DMS79 (cell line): ENCODE measurements at places on chromosomes 3 and 15.

DNA sequence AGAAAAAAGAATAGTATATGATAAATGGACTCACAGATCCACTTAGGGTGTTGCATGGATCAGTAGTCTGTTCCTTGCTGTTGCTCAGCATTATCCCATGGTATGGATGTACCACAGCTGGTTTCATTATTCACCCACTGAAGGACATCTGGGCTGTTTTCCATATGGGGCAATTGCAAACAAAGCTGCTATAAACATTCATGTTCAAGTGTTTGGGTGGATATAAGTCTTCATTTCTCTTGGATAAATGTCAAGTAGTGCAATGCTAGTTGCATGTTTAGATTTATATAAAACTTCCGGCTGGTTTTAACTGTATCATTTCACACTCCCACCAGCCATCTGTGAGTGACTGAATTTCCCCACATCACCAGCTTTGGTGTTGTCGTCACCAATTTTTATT is 137.7 kb downstream of the ASB7 start:
- no peak for DNase-seq

GRCh38 chr3:110393941-110394340 is 677.7 kb upstream of the NECTIN3 start:
- no peak for DNase-seq

- peak; percentile 58 for DNase-seq
Measured at GRCh38 chr3:124032311-124032880, 40.5 kb upstream of the ROPN1 start.

GRCh38 chr3:45776611-45777010 is 19.7 kb downstream of the SLC6A20 start:
- peak; percentile 77 for DNase-seq

- no peak for DNase-seq
Measured at GRCh38 chr3:108297647-108298046, 1.3 kb downstream of the HHLA2 start.

DNA sequence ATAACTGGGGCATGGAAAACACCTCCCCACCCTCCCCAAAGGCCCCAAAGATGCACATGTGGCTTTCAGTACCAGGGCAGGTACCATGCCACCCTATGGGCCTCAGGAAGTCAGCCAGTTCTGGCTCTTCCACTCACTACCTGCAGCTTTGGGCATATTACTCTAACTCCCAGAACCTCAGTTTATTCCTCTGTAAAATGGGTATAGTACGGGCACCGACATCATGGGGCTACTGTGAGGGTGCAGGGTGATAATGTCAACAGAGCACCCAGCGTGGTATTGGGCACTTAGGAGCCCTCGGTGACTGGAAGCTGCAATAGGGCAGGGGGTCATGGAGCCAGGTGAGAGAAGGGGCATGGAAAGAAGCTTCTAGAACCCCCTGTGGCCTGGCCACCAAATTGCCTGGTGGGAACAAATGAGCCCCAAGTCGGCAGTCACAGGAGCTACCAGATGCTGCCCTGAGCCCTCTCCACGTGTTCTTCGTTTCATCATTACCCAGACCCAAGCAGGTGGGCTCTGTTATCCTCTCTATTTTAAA is 512.1 kb downstream of the SHQ1 start:
- no peak for DNase-seq

- DNase-seq = no peak
Measured at GRCh38 chr3:14126017-14126886, 1.4 kb downstream of the TMEM43 start.

DNA sequence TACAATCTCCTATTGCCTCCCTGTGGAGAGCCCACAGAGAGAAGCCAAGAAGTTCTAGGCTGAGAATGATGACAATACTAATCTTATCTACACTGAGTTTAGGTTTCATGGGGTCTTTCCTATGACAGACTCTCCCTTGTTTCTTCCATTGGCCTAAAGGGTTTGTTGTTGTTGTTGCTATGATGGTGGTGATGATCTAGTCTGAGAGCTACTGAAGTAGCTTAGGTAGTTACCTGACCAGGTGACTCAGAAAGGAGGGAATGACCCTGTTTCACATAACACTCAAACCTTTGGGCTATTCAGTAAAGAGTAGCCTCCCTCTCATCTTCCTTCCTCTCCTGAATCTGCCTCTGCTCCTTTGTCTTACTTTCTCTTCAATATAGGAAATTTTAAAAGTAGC is 170.2 kb downstream of the GMNC start:
- DNase-seq = no peak

GRCh38 chr3:8183627-8184026 is 318.0 kb upstream of the LMCD1 start:
- no peak for DNase-seq

DNA sequence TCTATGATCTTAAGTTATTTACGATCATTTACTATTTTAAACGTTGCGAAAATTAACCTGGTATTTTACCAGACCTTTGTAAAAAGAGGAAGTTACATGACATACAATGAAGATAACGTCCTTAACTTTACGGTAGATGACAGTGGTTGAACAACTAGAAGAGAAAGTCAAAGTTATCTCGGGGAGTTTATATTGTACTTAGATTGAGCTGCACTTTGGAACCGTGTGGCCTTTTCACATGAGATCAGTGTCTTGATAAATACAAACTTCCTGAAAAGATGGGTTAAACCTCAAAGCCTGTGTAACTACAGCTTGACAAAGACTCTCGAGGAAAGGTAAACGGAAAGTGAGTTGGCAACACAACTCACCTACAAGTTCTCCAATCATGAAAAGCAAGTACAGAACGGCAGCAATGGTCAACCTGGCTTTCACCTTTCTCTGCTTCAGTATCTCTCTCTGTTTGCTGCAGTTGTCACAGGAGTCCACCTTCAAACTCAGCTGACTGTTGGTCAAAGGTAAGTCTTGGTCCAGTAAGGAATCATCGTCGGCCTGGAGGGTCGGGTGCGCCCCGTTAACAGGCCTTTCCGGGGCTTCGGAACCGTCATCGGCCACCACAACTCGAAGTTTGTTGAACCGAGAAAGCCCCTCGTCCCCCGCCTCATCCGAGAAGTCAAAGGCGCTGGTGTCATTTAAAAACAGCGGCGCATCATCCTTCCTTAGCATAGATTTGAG is 793 bp downstream of the SLC30A4 start:
- no peak for DNase-seq

DNA sequence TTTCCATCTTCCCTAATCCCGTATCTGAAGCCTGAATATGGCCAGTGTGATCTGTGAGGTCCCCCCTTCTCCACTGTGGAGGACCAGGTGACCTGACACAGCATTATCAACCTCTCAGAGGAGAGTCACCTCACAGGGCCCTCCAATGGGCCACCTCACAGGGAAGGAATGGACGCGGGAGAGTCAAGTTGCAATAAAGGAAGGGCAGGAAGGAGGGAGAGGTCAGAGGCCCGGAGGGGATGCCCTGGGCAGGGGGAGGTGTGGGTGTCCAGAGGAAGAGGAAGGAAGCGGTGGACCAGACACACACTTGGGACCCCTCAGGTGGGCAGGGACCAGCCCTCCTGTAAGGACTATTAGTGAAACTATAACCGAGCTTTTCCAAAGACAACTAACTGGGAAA is 14.6 kb upstream of the LRRC15 start:
- no peak for DNase-seq

DNA sequence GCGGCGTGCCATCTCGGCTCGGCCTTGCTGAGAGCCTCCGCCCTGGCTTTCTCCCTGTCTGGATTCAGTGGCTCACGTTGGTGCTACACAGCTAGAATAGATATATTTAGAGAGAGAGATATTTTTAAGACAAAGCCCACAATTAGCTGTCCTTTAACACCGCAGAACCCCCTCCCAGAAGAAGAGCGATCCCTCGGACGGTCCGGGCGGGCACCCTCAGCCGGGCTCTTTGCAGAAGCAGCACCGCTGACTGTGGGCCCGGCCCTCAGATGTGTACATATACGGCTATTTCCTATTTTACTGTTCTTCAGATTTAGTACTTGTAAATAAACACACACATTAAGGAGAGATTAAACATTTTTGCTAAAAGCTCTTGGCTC is 54.1 kb downstream of the PLXNA1 start:
- DNase-seq = no peak

DNA sequence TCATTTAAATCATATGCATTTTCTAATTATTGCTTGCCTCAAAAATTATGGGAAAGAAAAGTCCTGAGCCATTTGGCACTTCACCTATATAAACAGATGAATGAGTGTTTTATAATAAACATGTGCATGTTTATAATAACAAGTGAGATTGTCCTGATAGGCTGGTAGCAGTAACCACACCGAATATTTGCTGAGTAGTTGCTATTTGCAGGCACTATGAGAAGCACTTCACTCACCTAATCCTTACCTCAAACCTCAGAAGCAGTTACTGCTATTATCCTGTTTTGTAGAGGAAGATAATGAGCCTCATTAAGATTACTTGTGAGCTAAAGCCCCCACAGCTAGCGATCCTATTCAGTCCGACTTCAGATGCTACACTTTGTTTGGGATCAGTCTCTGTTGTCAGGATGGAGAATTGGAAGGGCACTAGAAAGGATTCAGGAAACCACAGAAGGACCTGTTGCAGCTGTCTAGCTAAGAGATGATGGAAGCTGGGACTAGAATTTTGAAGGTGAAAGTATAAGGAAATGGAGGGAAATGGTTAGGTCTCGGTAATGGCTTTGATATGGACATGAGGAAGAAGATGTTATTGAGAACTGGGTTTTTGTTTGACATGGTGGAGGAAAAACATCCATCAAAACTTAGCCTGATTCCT is 28.4 kb upstream of the MAGI1 start:
- DNase-seq = peak; percentile 26

- DNase-seq = no peak
Measured at GRCh38 chr3:136885357-136886213, 23.6 kb downstream of the NCK1 start.

DNA sequence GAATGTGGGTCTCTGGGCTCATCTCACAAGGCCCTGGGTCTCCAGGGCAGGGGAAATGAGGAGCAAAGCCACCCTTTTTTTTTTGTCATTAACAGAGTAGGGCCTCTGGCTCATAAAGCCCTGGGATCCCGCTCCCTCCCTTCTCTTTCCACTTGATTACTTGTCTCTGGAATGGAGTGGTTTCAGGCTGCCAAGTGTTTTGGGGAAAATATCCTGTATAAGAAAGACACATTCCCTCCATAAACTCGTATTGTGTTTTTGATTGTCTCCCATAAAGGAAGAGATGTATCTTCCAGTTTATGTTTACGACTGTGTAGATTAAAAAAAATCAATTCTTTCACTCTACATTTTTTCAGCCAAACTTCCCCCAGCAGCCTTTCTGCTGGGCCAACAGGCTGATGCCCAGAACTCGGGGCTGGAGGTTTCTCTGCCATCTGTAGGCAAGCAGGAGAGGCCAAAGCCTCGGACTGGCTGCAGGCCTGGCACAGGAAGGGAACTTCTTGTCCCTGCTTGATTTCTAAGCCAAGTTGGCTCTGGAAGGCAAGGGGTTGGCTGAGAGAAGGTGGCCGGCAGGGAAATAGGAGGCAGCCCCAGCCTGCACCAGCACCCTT is 49.4 kb upstream of the INSYN1 start:
- no peak for DNase-seq

- no peak for DNase-seq
Measured at GRCh38 chr15:40114218-40114617, 5.5 kb upstream of the BMF start.
